ENCODE measurements at places on chromosomes 4 and X.

DNA sequence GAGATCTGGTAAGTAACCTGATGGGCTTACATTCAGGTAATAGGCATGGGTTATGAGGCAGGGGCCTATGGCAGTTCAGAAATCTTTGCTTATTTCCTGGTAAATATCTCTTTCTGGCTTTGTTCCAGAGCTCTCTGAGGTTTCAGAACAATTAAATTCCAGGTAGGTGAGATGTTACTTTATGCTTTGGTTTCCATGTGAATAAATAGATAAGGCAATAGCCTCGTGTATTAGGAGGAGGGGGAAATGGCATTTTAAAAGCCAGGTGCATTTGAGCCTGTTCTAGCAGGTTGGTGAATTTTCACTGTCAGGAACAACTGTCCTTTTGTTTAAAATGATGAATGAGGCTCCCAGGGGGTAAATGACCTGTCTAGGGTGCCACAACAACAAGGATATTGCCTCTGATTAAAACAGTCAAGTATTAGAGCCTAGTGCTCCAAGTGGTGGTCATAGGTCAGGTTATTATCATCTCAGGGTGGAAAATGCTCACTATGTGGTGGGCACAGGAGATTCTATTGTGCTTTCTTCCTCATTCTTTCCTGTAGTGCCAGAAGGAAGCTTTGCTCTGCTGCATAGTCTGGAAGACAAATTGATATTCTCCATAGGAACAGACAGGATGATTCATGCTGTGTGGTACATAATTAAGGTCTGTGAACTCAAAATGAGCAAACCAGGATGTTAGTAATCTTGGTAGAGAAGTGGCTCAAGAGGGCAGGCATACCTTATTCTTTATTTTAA, 296.2 kb downstream of the INPP4B start:
- DNase-seq: no peak

- no peak for DNase-seq
Observed at GRCh38 chr4:153969542-153969941, 180.7 kb upstream of the SFRP2 start.

GRCh38 chr4:27094783-27095182, 234.1 kb downstream of the STIM2 start:
- DNase-seq: no peak

GRCh38 chr4:104811727-104812126, 317.0 kb upstream of the CXXC4 start:
- DNase-seq: no peak
